ENCODE measurements at places on chromosomes 2 and 18. TPM values are rescaled to one million over a fixed set of nuclear protein-coding genes. Genes with fewer than 3 reads are reported as not detected.
A peak's percentile ranks its signal among the peaks of the same experiment; 100 is the strongest.

OSBPL6 gene
- total RNA-seq: 4.0 TPM

RPRM gene
- 0.50 TPM for total RNA-seq

- H3K4me1 ChIP-seq: no peaks in the 10 kb centered on the region
- no peak overlapping the region for H3K27ac ChIP-seq
- no peak overlapping the region for H3K4me3 ChIP-seq
- DNase-seq: no peak
- no peaks in the 10 kb centered on the region for H3K36me3 ChIP-seq
Measured at GRCh38 chr18:54102123-54102522, 122.3 kb downstream of the MBD2 start.

GRCh38 chr2:193549661-193550060, 1354.9 kb upstream of the TMEFF2 start:
- H3K27me3 ChIP-seq: no peaks in the 10 kb centered on the region
- H3K4me1 ChIP-seq: no peaks in the 10 kb centered on the region
- H3K36me3 ChIP-seq: no peaks in the 10 kb centered on the region
- DNase-seq: no peak
- H3K4me3 ChIP-seq: no peak overlapping the region

UGT1A6 gene
- 1.7 TPM for total RNA-seq

- no peaks in the 10 kb centered on the region for H3K4me1 ChIP-seq
- no peak overlapping the region for H3K27ac ChIP-seq
- no peaks in the 10 kb centered on the region for H3K36me3 ChIP-seq
- no peak overlapping the region for H3K4me3 ChIP-seq
- peak; percentile 71 for DNase-seq
Measured at GRCh38 chr2:33426666-33427231, 49.7 kb upstream of the RASGRP3 start.

- no peaks in the 10 kb centered on the region for H3K27me3 ChIP-seq
- no peak overlapping the region for H3K4me3 ChIP-seq
- H3K4me1 ChIP-seq: no peaks in the 10 kb centered on the region
Measured at GRCh38 chr18:63591725-63592124, 4.6 kb downstream of the SERPINB13 start.

DNA sequence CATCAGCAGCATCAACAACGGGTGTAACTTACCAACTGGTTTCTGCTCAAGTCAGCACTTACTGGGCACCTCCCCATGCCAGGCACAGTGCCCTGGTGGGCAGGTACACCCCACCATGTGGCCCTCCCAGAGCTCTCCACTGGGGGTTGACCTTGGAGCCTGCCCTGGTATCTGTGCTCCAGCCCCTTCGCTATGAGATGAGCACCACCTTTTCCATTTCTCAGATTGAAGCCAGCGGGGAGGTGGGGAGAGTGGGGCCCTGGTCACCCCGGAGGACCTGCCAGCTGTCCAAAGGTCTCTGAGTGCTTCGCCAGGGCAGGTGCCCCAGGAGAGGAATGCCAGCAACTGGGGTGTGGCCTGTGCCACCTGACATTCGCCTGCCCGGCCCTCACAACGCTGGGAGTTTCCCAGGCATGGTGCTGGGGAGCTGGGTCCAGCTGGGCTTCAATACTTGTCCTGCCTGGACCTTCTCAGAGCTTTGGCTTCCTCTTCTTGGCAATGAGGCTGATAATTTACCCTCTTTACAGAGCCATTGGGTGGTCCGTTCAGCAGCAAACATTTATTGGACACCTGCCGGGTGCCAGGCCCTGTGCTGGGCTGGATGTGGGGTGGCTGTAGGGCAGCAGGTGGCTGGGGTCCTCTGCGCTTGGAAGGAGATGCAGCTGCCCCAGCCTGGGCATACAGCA, 5.9 kb upstream of the ZAP70 start:
- H3K4me1 ChIP-seq: no peaks in the 10 kb centered on the region
- H3K36me3 ChIP-seq: no peaks in the 10 kb centered on the region

LCT gene
- total RNA-seq: 0.09 TPM

DNA sequence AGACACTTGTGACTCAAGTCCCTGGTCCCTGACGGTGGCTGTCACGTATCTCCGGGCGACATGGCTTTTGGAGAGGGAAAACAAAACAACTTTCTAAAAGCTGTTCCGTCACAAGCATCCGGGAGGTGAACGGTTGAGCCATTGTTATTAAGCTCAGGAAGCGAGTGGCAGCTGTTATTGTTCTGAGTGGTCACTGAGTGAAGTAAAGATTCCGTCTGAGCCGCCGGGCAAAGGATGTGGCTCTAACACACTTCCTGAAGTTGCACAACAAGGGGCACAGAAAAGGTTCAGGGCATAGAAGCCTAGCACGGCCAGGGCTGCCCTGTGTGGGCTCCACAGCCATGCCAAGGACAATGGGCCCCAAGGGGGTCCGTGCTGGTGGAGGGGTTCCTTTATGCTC, 24.3 kb downstream of the INPP5D start:
- no peaks in the 10 kb centered on the region for H3K27me3 ChIP-seq
- peaks cover 94% of the 10 kb centered on the region for H3K4me1 ChIP-seq
- H3K36me3 ChIP-seq: no peaks in the 10 kb centered on the region
- DNase-seq: peak; percentile 65
- peak overlapping the region; percentile 96 for H3K27ac ChIP-seq

DNA sequence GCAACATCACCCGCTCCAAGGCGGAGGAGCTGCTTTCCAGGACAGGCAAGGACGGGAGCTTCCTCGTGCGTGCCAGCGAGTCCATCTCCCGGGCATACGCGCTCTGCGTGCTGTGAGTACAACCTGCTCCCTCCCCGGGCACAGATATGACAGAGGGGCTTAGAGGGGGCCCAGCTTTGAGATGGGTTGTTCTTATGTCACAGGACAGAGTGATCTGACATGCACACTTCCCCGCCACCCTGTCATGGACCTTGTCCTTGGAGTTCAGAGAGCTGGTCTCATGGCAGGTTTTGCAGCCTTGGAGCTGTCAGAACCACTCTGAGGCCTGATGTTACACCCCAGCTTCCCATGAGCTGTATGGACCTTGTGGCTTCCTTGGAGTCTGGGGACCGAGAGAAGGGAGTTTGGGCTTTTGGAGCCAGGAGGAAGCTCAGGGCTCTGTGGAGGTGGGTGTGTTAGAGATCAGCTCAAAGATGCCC, 398 bp downstream of the INPP5D start:
- no peaks in the 10 kb centered on the region for H3K27me3 ChIP-seq
- H3K36me3 ChIP-seq: no peaks in the 10 kb centered on the region
- peaks cover 55% of the 10 kb centered on the region for H3K4me1 ChIP-seq
- H3K4me3 ChIP-seq: peak overlapping the region; percentile 28

DNA sequence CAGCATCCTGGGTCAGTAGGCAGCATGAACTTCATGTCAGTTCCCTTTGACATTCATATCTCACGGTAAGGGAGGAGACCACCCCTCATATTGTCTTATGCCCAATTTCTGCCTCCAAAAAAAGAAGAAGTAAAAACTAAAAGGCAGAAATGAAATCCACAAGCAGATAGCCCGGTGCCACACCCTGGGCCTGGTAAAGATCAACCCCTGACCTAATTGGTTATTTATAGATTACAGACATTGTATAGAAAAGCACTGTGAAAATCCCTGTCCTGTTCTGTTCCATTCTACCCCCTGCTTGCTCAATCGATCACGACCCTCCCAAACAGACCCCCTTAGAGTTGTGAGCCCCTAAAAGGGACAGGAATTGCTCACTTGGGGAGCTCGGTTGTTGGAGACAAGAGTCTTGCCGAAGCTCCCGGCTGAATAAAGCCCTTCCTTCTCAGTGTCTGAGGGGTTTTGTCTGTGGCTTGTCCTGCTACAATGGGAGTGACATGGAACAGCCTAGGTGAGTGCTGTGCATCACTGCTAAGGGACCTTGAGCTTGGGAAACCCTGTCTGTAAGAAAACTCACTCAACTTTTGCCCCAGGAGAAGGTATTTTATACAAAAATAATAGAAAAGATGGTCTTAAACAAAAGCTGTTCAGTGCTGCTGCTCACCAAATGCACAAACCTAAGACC, 11.1 kb downstream of the NDUFV2 start:
- no peak for DNase-seq
- no peak overlapping the region for H3K4me3 ChIP-seq
- H3K4me1 ChIP-seq: peaks cover 96% of the 10 kb centered on the region
- no peaks in the 10 kb centered on the region for H3K27me3 ChIP-seq
- H3K27ac ChIP-seq: no peak overlapping the region
- H3K36me3 ChIP-seq: no peaks in the 10 kb centered on the region

- DNase-seq: no peak
- H3K36me3 ChIP-seq: no peaks in the 10 kb centered on the region
- H3K4me1 ChIP-seq: peaks cover 40% of the 10 kb centered on the region
- H3K4me3 ChIP-seq: no peak overlapping the region
- peak overlapping the region; percentile 70 for H3K27ac ChIP-seq
Measured at GRCh38 chr2:43083710-43084698, 142.4 kb downstream of the ZFP36L2 start.
